NCI-H1417 treated with DMSO at 0.1 percent for 48 hours (cell line): ENCODE measurements at places on chromosomes 2 and 18.

GRCh38 chr2:29040552-29040951, 33.8 kb downstream of the PCARE start:
- DNase-seq = no peak

GRCh38 chr2:141162314-141162713, 968.5 kb downstream of the LRP1B start:
- DNase-seq = no peak

DNA sequence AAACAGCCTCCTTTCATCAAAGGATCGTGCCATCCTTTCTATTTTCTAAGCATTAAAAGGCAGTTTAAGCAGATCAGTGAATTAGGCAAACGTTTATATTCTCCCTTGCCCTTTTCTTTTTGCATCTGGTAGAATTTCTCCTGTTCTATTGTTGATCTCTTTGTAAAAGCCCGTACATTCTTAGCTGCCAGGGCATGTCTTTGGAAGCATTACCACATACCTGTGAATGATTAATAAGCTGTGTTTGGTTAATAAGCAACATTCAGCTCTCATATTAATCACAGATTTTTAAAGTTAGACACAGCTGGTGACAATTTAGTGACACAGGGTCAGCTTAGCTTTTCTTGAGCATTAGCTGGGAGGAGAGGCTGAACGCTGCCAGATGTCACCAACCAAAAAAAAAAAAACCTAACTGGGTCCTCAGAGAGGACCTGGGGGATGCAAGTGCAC, 33.8 kb upstream of the CYP1B1 start:
- DNase-seq = no peak

GRCh38 chr2:109247812-109248211, 118.8 kb downstream of the SH3RF3 start:
- DNase-seq = no peak

GRCh38 chr2:41989501-41990180, 58.2 kb upstream of the PKDCC start:
- DNase-seq = no peak

- DNase-seq = no peak
These were observed 105.9 kb upstream of the SNTG2 start for GRCh38 chr2:844715-845114.

- DNase-seq = no peak
These were observed 87.9 kb upstream of the ETAA1 start for GRCh38 chr2:67309281-67309680.

DNA sequence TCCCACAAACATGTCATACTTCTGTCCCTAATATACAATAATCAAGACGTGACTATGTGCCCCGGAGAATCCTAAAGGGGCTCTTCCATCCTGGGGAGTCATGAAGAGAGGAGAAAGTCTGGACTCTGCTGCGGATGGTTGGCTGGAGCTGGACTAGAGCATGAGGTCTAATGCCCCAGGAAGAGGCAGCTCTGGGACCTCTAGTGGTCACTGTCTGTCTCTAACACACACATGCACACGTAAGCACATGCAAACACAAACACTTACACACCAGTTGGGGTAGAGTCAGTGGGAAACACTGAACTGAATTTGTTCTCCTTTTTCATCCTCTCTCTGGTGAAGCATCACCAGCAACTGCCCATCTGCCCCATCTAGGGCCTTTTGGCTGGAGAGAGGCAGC, 271.6 kb downstream of the TDRD15 start:
- DNase-seq = no peak

GRCh38 chr2:12096051-12096787, 349.8 kb downstream of the LPIN1 start:
- DNase-seq = no peak

DNA sequence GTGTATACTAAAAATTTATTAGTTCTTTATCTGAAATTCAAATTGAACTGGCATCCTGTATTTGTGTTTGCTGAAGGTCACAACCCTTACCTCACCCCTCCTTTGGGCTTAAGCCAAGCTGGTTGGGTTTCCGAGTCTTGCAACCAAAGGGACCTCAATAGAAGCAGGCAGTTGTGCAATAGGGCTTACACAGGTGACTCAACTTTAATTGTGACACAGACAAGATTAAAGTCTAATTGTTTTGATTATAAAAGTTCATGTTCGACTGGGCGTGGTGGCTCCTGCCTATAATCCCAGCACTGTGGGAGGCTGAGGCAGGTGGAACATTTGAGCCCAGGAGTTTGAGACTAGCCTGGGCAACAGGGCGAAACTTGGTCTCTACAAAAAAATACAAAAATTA, 71.5 kb downstream of the RAB31 start:
- no peak for DNase-seq

- no peak for DNase-seq
These were observed 214.8 kb downstream of the IKZF2 start for GRCh38 chr2:212936572-212936971.

DNA sequence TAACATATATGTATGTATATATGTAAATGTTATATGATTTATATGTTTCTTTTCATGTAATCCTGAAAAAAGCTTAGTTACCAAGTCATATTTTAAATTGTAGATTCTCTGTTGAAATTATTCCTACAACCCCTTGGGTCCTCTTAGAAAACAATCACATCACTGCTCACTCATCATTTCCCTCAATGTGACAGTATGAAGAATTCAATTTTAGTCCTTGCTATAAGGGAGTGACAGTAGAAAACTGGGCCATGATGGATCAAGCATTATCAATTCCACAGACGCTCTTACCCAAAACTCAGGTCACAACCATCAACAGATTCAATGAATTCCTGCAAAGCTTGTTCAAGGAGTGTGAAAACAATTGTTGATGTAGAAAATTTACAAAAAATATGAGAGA, 1389.5 kb upstream of the ACVR2A start:
- DNase-seq = no peak

DNA sequence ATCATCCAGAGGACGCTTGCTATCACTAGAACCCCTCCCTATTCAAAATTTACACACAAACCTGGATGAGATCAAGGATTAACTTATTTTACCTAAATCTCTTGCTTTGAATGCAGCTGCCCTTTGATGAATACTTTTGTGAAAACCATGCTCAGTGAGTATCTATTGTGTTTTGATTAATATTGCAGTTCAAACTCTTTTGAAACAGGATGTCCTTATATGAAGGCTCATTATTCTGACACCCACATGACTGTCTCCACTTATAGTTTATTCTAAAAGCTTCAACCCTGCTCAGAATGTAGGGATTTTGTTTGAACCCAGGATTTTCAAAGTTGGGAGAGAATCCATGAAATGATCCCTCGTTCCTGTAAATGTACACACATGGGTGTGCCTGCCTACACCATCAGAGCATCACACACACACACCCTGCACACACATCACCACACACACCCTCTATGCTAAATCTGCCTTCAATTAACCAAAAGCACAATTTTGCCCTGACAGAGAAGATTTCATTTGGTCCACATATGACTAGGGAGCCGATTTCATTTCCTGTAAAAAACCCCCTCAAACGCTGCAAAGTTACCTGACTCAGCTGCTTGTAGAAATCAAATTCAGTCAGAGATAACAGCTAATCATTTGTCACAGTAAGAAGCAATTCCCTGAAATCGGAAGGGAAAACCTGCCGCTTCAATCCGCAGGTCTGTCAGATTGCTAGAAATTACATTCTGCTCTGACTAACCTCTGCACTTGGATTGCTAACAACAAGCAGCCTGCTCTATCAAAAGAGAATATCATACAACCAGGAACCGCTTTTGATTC, 65.2 kb downstream of the ZEB2 start:
- no peak for DNase-seq

GRCh38 chr2:201882353-201883090, 76.2 kb downstream of the CDK15 start:
- no peak for DNase-seq

GRCh38 chr2:232521959-232522622, 1.9 kb downstream of the PRSS56 start:
- DNase-seq = no peak

GRCh38 chr2:16093639-16094529, 153.5 kb downstream of the MYCN start:
- no peak for DNase-seq

- DNase-seq = no peak
These were observed 650.5 kb downstream of the GALR1 start for GRCh38 chr18:77899972-77900754.

DNA sequence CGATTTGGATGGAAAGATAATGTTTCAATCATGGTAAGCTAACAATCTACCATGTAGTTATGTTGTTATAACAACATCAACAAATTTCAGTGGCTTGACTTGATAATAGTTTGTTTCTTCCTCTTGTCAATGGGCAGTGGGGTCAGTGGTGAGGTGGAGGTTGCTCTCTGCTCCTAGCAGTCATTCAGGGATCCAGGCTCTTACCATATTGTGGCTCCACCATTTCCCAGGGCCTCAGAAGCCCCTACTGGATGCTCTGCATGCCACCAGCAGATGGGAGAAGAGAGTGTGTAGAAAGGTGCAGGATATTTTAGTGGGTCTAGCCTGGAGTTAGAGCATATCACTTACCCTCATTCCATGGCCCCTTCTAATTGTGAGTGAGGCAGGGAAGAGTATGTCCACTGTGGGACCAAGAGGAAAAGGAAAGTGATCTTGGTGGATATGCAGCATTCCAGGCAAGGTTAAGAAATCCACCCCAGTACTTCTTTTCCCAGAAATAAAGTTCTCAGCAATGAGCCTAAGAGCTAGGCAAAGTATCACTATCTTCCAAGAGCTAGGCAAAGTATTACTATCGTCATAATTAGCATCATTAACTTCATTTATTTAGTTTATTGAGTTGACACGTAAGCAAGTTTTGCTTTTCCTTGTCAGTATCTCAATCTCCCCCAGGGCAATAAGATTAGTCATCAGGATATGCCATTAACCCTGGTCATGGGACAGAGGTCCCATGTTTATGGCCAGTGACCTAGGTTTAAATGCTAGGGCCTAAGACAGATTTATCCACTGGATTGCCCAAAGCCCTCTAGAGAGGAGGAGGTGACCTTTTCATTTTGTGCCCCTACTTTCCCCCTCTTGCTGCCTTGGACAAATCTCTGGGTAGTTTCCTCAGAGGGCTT, 4.2 kb upstream of the IWS1 start:
- DNase-seq = no peak

- no peak for DNase-seq
These were observed at the start of gene RAX for GRCh38 chr18:59272891-59273758. Gene RAX (minus strand): TSS chr18:59273454. CDS start chr18:59273206, 248 bp downstream.

GRCh38 chr18:70029163-70029562, 81.5 kb upstream of the CD226 start:
- no peak for DNase-seq

DNA sequence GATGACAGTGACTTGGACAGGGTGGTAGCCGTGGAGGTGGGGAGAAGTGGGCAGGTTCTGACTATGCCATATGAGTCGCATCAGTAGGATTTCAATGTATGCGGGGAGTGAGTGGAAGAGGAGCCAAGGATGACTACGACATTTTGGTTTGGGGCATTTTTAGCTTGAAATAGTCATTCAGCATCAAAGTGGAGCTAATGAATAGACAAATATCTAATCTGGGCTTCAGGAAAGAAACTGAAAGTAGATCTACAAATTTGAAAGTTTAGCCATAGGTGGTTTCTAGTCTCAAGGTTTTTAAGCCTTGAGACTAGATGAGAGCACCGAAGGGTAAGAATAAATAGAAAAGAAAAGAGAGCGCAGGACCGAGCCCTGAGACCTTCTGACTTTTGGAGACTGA, 58.3 kb downstream of the FEZ2 start:
- no peak for DNase-seq

DNA sequence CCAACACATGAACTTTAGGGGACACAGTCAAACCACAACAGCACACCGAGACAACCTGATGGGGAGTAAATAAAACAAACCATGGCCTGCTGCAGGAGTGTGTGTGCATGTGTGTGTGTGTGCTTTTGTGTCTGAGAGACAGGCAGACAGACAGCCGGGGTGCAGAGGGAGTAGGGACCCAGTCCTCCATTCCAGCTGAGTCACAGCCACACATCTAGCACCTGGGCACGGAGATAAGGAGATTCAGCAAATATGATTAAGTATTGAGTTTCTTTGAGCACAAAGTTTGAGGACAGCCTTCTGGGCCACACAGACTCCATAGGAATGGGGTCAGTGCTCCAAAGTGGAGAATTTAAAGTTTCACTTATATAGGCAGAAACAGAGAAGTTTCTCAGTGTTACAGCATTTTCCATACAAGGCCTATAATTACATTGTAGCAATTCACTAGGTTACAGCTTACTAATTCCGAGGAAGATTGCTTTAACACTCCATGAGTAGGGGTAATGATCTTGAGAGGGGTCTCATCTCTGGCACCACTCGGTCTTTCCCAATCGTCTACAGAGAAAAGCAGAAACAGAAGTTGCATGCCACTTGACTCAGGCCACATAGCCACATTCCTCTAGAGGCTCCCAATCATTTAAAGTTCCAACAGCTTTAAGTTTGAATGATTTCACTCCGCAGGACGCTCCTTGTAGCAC, 30.8 kb upstream of the PRLH start:
- DNase-seq = no peak

GRCh38 chr18:26579941-26580618, 31.7 kb upstream of the KCTD1 start:
- DNase-seq = no peak

DNA sequence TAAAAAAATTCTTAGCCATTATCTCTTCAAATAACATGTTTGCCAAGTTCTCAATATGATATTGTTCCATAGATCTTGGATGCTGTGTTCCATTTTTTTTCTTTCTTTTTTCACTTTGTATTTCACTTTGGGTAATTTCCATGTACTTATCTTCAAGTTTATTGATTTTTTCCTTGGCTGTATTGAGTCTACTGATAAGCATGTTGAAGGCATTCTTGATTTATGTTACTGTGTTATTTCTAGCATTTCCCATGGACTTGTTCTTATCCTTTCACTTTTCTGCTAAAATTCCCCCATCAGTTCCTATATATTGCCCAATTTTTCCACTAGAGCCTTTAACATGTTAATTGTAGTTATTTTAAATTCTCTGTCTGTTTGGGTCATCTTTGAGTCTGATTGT, 50.8 kb upstream of the CHN1 start:
- DNase-seq = no peak
